ENCODE measurements at places on chromosomes 7 and 10.
A peak's percentile ranks its signal among the peaks of the same experiment; 100 is the strongest.

- no peak for DNase-seq
These were observed 5.4 kb downstream of the SLIT1 start for GRCh38 chr10:97180363-97180755.

GRCh38 chr10:95416270-95416669, 125.5 kb upstream of the PDLIM1 start:
- DNase-seq: no peak

DNA sequence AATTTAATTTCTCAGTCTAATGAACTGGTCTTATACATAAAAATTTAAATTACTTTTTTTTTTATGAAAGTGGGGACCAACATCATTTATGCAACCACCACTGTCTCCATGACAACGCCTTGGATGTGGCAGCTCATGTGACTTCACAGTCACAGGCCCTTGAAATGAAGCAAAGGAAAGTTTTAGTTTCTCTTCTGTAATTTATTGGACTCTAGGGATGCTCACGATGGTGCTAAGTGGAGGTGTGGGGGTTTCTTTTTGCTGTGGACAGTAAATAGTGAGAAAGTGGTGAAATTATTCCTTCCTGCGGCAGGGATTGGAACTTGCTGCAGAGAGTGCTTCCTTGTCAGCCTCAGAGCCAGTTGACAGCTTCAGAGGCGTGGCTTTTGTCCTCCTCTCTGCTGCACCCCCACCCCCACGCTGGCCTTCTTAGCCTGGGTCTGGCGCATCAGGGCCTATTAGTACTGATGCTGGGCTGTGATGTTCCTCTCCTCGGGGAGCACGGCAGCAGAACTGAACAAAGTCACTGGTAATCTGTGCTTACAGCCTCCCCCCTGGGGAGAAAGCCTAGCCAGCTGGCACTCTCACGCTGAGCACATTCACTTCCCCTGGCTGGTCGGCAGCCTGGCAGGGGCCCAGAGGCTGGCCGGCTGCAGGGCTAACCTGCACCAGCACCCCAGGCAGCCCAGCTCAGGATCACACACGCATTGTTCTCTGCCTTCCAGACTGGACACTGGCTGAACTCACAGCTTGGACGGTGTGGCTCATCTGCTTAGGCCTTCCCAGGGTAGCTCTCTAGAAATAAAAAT, 517.5 kb upstream of the GALNT17 start:
- DNase-seq: peak; percentile 77

DNA sequence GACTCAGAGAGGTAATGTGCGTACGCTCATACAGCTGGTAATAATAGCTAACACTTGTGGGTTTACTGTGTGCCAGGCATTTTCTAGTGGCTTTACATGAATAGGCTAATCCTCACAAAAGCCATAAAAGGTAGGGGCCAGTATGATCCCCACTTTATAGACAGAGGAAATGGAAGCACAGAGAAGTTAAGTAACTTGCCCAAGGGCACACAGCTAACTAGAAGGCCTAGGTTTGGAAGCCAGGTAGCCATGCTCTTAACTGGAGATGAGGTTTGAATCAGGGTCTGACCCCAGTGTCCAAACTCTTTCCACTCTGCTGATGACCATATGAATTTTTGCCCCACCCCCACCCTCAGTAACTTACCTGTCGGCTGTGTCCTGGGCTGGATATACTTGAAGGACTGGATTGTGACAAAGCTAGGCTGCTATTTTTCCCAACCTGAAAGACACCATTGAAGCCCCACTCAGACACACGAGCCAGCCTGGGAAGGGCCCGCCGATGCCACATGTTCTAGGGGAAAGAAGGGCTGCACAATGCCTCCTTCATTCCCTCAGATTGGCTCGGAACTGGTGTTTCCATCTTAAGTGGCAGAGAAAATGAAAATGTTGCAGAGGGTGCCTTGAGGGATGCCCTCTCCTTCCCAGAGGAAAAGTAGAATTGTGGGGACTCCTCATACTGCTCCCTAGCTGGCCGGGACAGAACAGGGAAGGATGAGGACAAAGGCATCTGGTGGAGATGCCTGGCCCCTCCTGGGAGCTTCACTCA, 29.1 kb upstream of the EFCAB10 start:
- no peak for DNase-seq

GRCh38 chr7:150432915-150433892, 17.2 kb upstream of the GIMAP8 start:
- peak; percentile 34 for DNase-seq

GRCh38 chr7:5704534-5704922, 76.9 kb downstream of the RNF216 start:
- DNase-seq: peak; percentile 70

DNA sequence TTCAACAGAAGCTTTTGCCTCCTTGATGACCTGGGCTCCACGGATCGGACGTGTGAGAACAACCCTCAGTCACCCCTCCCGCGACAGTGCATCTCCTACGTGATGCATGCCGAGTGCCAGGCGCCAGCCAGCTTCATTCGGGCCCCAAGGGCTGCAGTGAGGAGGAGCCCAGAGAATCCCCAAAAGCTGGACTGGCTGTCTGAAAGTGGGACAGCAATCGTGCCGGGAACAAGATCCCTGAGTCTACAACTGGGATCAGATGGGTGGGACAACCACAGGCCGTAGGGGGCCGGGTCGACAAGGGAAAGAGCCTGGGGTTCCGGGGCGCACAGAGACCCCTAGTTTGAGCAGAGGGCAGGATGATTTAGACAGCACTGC, 27.2 kb downstream of the EBF3 start:
- no peak for DNase-seq

- DNase-seq: no peak
These were observed 17.4 kb downstream of the CNNM2 start for GRCh38 chr10:102935505-102935904.

DNA sequence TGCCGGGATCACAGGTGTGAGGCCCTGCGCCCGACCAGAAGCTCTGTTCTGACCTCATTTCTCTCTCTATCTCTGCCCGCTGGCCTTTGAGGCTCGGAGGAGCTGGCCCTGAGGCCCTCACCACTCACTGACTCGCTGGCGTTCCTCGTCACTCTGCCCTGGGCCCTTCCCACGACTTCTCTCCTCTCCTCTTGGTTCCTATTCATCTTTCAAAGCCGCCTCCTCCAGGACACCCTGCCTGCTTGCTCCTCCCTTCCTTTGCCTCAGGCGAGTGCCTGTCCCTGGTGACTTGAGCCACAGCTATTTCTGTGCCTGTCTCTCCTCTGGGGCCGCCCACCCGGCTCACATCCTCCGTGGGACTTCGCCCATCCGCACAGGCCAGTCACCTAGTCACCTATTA, 17.3 kb upstream of the ADGRA1 start:
- DNase-seq: no peak

DNA sequence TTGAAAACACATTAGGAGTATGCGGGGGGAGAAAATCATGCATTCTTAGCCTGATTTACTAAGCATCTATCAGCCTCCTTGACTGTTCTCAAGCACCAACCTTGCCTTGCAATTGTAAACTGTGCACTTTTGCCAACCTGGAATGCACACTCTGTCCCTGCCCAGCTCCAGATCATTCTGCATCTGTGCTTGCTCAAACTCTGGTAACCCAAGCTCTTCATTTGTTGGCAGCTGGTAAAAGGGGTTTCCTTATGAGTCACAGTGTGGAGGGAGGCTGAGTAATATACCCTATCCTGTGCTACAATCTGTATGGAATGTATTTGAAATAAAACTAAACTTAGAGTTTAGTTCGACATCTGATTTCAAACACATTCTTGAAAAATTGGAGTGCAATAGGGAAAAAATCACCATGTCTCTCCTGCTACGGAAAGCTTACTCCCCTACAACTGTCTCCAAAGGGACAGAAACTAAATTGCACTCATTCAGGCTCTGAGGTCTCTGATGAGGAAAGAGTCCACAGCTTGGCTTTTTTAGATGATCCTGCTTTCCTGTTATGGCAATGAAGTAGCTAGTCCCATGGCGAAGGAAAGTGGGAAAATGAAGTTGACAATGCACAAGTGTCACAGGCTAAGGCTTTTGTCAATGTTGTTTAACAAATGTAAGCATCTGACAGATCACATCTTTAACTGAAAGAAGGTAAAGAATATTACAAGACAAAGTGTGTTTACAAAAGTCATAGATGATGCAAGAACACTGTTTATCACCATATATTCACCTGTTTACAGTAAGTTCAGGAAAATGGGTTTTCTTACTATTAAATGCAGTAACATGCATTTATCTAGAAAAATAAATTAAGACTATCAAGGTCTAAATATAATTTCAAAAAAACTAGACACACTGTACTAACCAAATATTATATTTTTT, 61.9 kb downstream of the TES start:
- no peak for DNase-seq

DNA sequence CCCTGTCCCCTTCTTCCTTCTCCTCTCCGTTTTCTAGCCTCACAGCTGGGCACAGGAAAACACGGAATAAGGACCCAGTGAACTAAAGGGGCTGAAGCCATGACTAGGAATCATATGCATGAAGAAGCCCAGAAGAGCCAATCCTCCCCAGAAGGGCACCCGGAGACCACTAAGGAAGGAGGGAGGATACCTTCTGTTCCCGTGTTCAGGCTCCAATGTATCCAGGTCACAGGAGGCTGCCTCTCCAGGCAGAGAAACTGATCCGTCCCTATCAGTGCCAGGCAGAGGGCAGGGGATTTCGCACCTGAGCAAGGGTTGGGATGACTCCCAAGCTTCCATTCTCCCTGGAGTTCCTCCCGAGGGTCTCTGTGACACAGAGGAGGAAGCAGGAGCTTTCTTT, 246.6 kb downstream of the SNX10 start:
- no peak for DNase-seq

GRCh38 chr10:96919785-96920430, 87.8 kb downstream of the LCOR start:
- DNase-seq: no peak

GRCh38 chr10:44377651-44378310, 7.1 kb downstream of the CXCL12 start:
- no peak for DNase-seq

DNA sequence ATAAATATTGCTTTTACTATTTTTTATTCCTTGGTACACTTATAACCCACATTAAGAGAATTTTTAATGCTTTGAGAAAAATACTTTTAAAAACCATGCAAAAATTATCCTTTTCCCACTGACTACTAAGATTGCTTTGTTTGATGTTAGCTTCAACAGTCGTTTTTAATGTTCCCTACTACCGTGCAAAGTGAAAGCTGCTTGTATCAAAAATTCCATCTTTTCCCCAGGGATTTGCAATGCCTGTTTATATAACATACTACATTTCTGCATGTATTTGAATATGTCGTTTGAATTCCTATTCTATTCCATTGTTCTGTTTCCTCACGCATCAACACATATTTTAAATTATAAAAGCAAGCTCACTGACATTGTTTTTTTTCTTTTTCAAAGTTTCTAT, 54.4 kb downstream of the TFPI2 start:
- no peak for DNase-seq

GRCh38 chr7:101977249-101977648, 159.8 kb downstream of the CUX1 start:
- no peak for DNase-seq

GRCh38 chr10:49189422-49189821, 1.2 kb upstream of the TMEM273 start:
- DNase-seq: no peak

DNA sequence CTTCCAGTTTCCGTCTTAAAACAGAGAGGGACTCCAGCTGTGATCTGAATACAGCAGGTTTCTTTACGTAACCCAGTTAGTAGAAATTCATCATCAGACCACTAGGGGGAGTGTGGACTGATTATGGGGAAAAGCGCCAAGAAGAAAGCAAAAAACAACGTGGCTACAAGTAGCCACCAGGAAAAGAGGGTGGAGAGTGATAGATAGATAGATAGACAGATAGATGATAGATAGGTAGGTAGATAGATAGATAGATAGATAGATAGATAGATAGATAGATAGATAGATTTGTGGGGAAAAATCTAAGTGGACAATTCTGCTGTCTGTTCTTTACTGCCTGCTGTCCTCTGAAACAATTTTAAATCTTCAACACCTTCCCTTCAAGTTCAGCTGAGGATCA, 12.7 kb upstream of the AKR1B10 start:
- no peak for DNase-seq

DNA sequence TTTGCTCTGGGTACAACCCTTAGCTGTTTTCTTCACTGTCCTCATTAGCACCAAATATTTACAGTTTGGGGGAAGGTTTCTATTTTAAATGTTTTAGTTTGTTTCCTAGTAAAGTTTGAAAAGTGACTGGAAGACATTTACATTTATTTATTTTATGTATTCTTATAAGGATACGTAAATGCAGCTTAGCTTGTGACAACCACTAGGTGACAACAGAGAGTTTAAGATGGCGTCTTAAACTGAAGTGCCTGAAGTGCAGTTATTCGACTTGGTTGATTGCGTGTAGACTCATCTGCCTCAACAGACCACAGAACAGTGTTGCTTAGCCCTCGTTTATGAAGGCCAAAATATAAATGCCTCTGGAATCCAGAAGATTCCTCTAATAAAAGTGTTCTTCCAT, 378.2 kb upstream of the MYO3A start:
- no peak for DNase-seq

GRCh38 chr10:77661674-77662073, 24.1 kb upstream of the KCNMA1 start:
- DNase-seq: peak; percentile 19

GRCh38 chr10:49283491-49283890, 15.5 kb upstream of the C10orf71 start:
- peak; percentile 33 for DNase-seq

GRCh38 chr10:32481606-32482005, 35.7 kb downstream of the CCDC7 start:
- no peak for DNase-seq

DNA sequence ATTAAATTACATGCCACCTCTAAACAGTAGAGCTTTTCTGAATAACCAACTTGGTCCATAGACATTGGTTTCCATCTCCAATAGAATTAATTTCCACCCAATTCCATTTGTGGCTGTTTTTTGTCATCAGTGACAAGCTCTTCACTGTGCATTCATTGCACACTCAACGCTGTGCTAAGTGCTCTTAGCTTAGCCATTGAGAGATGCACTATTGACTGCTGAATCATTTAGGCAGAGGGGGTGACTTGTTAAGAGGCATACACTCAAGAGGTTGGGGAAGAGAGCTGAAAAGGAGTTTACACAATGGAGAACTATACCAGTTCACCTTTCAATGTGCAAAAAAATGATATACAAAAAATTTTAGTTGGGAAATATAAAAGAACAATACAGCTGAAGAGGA, 31.9 kb upstream of the CBLL1 start:
- DNase-seq: no peak

GRCh38 chr10:105952153-105952552, 1212.4 kb downstream of the SORCS1 start:
- peak; percentile 50 for DNase-seq

DNA sequence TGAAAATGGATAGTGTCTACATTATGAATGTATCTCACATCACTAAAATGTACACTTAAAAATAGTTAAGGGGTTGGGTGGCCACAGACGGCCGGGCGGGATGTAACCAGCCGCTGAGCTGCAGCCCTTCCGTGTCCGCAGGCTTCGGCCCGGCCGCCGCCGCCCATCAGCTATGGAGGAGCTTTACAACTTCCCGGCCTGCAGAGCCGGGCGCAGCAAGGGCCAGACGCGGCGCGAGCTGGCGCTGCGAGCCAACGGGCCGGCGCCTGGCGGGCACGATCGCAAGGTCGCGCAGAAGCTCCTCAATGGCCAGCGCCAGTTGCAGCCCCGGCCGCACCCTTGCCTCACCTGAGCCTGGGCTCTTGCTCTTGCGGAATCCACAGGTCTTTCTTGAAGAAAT, 69.1 kb downstream of the KMT2C start:
- DNase-seq: no peak
